ENCODE measurements at places on chromosomes 1 and 21.

DNA sequence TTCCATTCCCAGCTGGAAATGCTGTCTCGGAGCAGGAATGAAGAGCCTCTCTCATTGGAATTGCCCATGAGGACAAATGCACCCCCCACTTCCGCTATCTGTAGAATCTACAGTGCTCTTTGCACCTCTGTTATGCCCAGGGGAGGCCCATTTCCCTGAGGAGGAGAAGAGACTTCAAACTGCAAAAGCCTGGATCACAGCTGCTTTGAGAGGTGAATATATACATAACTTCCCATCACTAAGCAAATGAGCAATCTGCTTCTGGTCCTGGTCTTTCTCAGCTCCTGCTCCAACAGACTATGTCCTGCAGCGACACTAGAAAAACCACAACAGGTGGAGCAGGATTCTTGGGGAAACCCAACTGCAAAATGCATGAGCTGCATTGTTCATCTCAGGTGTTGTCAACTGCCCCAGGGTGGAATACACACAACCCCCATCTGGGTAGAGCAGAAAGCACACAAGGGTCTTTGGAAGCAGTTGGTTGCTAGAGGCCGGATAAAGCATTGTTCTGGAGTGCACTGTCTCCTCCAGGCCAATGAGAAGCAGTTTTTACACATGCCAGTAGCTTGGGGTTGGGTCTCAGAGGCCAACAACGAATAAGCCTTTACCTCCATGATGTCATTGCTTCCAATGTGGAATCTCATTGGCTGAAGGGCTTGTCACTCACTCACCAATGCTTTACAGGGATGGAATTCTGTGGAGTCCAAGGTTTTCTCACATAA is 67.7 kb upstream of the RAB4A start:
- DNase-seq: no peak

GRCh38 chr1:177629526-177629925 is 340.3 kb downstream of the SEC16B start:
- DNase-seq: no peak

DNA sequence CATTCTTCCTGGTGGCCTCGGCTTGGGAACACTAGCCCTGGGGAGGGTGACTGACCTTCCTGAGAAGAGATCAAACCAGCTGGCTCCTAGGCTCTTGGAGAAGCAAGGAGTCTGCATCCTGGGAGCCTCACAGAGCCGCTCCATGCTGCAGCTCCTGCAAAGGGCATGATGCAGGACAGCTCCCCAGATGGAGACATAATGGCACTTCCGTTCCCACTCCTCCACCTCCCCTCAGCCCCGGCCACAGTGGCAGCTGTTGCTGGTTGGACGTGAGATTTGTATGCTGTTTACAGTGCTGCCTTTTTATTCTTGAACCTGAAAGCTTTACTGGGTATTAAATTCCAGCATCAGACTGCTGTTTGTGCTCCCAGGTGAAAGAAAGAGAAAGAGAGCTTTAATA is 83.7 kb upstream of the CTTNBP2NL start:
- no peak for DNase-seq

GRCh38 chr1:75677443-75677842 is 47.1 kb upstream of the ACADM start:
- DNase-seq: no peak

DNA sequence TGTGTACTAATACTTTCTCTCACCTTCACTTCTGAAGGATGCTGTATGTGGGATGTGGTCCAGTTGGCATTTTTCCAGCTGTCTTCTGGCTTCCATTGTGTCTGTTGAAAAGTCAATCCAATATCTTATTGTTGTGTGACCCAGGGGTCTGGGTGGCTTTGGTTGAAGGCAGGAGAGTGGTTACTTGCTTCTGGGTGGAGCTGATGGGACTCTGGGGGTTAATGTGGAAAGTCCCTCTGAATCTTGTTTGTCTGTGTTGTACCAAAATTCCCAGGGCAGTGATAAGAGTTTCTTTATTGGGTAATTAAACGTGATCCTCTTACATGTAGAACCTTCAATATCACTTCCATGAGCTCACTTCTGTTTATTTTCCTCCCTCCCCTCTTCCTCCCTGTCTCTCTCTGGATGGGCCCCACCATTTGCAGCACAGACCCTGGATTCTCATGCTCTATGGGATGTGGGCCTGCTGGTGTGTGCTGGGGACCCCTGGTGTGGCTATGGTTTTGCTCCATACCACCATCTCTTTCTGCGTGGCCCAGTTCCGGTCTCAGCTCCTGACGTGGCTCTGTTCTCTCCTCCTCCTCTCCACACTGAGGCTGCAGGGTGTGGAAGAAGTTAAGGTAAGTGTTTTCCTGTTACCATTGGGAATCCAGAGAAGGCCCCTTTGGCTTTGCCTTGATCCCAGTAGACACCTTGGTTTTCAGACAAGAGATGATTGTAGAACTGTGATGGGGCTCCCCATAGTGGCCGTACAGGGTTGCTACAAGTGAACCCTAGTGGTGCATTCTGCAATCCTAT is 71.5 kb downstream of the HHAT start:
- peak; percentile 26 for DNase-seq

- DNase-seq: no peak
These were observed 11.0 kb downstream of the RPTN start for GRCh38 chr1:152148051-152148450.

GRCh38 chr1:21577324-21577723 is 68.1 kb downstream of the ALPL start:
- DNase-seq: no peak

- no peak for DNase-seq
These were observed 8.1 kb upstream of the ST3GAL3 start for GRCh38 chr1:43699281-43699680.

DNA sequence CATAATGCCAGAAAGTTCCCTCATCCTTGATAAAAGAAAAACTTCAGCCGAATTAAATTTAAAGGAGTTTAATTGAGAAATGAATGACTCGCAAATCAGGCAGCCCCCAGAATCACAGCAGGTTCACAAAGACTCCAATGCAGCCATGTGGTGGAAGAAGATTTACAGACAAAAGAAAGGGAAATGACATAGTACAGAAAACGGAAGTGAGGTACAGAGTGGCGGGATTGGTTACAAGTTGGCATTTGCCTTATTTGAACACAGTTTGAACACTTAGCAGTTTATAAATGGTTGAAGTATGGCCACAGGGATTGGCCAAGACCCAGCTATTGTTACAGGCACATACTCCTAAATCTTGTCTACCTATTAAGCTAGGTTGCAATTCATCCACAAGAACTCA is 46.6 kb downstream of the HIVEP3 start:
- DNase-seq: no peak

- DNase-seq: no peak
These were observed 29.4 kb upstream of the GCLM start for GRCh38 chr1:93938461-93939145.

- no peak for DNase-seq
These were observed 468.5 kb downstream of the PCP4 start for GRCh38 chr21:40335704-40336103.

- DNase-seq: no peak
These were observed 146.1 kb upstream of the FGGY start for GRCh38 chr1:59150577-59151386.

DNA sequence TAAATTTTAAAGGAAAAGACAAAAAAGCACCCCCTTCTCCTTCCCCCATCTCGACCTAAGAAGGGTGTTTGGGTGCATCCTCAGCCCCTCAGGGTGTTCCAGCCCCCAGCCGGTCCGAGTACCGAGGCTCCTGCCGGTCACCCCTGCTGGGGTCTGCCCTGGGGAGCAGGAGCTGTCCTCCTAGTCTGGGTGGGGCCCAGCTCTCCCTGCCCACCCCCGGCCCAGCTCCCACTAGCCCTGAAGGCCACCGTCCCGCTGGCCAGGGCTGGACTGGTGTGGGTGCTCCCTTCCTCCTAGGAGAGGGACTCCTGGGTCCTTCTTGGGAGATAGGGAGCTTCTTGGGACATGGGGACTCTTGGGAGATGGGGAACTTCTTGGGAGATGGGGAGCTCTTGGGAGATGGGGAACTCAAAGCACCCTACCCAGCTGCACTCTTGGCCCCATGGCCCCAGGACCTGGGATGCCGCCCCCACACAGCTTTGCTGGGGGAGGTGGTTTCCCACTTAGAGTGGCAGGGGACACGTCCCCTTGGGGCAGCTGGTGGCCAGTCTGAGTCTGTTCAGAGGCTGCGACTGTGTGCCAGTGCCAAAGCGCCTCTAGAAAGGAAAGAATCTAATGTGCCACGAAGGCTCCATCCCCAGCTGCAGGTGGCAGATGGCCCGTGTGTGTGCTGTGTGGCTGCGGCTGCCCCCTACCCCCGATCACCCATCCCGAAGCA is 44.5 kb downstream of the MORN1 start:
- DNase-seq: no peak

DNA sequence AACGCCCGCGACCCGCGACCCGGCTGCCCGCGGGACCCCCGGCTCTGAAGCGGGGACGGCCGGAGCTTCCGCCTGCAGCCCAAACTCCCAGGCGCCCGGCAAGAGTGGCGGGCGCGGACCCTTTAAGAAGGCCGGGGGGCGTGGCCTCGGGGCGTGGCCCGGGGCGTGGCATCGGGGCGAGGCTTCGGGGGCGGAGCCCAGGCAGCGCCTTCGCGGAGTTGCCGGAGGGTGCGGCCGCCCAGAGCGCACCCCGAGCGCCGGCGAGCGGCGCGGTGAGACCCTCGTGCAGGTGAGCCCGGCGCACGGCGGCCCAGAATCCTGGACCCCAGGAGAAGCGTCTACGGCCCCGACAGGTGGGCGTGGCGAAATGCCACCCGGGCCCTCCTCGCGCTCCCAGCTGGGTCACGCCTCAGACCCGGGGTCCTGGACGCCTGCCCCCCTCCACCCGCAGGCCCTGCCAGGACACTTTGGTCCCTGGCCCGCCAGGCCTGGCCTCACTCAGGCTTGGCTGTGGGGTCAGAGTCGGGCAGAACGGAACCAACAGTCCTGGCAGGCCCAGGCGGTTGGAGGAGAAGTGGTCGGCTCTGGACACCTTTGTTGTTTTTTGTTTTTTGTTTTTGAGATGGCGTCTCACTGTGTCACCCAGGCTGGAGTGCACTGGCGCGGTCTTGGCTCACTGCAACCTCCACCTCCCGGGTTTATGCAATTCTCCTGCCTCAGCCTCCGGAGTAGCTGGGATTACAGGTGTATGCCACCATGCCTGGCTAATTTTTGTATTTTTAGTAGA is 14.4 kb downstream of the RNF223 start:
- DNase-seq: peak; percentile 88

DNA sequence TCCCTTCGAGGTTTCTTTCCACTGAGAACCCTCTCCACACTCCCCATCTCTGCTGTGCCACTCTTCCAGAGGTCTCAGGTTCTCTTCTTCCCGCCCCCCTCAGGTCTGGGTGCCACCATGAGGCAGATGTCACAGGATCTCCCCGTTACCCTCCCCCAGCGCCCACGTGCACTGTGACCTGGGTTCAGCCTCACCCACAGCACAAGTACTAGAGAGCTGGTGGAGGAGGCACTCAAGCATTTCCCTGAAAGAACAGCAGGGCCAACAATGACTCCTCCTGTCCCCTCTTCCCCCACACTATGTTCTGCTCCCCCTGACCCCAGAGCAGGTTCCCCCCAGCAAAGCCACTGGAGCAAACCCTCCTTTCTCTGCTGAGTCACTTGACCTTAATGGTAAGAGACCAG is 14.3 kb downstream of the PLEKHA6 start:
- DNase-seq: no peak
